Stimulated activated CD8-positive, alpha-beta memory T cell treated with anti-CD3 and anti-CD28 coated beads, Interleukin-7, amount 100 ng/mL, for 1 hour (primary cell): ENCODE measurements at places on chromosomes 5 and 9.

GRCh38 chr9:72440378-72440777 is 75.4 kb upstream of the ZFAND5 start:
- DNase-seq: no peak

- no peak for DNase-seq
Observed at GRCh38 chr9:6628704-6629103, 16.8 kb downstream of the GLDC start.

- no peak for DNase-seq
Observed at GRCh38 chr5:91328743-91329142, 54.4 kb downstream of the ARRDC3 start.

GRCh38 chr5:83472508-83473345 is 1.2 kb downstream of the VCAN start:
- DNase-seq: no peak

DNA sequence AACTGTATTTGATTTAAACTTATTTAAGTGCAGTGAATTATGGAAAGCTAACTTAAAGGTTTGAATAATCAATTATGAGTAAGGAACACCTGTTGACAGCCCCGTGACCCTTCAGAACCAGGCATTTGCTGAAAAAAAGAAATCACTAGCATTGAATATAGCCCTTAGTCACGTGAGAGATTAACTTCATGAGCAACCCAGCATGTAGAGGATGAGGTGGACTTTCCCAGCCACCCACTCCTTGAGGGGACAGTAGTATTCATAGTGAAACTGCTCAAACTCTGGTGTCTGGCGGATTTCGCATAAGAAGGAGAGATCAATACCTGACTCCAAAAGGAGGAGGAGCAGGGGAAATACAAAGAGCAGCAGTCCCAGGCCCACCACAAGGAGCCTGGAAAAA is 184.8 kb upstream of the RASEF start:
- DNase-seq: no peak

DNA sequence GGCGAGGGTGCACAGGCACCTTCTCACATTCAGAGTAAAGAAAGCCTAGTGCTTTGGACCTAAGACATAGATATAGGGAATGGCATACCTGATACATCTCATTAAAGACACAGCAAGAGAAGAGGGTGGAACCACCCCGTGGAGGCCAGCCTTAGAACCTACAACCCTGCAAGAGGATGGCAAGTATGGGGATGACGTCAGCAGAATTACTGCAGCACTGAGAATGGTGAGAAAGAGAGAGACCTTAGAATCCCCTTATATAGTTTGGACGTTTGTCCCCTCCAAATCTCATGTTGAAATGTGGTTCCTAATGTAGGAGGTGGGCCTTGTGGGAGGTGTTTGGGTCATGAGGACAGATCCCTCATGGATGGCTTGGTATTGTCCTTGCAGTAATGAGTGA is 28.2 kb upstream of the ADCY2 start:
- no peak for DNase-seq

- DNase-seq: no peak
Observed at GRCh38 chr9:116951588-116952435, 264.7 kb downstream of the TRIM32 start.

GRCh38 chr9:122248448-122248865 is 16.2 kb downstream of the RBM18 start:
- no peak for DNase-seq

- DNase-seq: no peak
Observed at GRCh38 chr9:113788616-113789330, 87.3 kb upstream of the ZNF618 start.

- no peak for DNase-seq
Observed at GRCh38 chr5:160020266-160020770, 11.4 kb downstream of the TTC1 start.
